ENCODE measurements at places on chromosomes 12 and 14. TPM values are rescaled to one million over a fixed set of nuclear protein-coding genes. Genes with fewer than 3 reads are reported as not detected.

RPL10L gene
- not detected for total RNA-seq

BCL11B gene
- total RNA-seq: 0.37 TPM

KRT73 gene
- total RNA-seq: not detected

CLEC9A gene
- not detected for total RNA-seq

PAH gene
- total RNA-seq: not detected
